ENCODE measurements at places on chromosomes 16 and 17.

DNA sequence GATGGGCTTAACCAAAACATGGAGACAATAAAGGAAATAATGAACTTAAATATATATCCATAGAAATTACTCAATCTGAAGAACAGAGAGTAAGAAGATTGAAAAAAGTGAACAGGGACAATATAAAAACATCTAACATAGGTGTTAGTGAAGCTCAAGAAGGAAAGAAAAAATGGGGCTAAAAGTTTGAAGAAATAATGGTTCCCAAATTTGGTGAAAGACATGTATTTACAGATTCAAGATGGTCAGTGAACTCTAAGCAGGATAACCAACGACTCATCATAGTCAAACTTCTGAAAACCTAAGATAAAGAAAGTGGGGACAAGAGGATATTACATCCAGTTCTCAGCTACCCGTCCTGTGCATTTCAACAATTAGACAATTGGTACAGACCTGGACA lies 22.6 kb downstream of the SDK2 start:
- no peak for DNase-seq

DNA sequence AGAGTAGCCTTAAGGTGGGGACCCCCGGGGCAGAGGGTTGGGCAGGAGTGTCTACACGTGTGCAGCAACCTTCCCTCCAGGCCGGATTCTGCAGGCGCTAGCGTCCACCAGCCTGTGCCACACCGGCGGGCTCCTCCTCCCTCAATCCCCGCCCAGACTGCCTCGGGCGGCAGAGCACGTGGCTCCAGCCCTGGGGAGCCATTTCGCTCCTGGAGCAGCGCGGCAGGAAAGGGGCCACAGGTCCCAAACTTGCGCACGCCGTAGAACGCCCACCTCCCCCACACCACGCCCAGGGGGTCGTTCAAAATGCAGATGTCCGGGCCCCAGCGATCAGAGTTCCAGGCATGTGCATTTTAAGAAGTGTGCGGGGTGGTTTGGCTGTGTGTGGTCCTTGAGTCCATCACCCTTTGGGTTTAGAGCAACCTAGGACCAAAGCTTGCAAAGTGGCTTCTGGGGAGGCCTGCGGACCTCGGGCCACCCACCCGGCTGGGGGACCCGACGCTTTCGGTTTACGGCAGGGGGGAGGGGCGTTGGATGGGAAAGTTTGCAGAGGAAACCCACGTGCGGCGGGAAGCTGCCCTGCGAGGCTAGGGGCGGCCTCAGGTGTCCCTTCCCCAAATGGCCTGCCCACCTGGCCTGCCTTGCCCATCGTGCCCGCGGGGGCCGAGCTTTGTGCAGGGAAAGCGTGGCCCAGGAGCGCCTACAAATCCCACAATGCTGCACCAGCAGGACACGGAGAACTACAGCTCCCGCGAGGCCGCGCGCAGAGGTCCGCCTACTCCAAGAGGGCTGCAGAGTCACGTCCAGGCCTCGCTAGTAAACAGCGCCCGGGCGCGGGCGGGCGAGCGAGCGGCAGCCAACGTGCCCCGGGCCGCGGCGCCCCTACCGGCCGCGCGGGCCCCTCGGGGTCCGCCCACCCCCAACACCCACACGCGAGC lies 1.4 kb downstream of the TFAP4 start:
- DNase-seq: peak; percentile 93

- peak; percentile 64 for DNase-seq
Observed at GRCh38 chr16:28935924-28936783, 4.4 kb downstream of the CD19 start.

- DNase-seq: no peak
Observed at GRCh38 chr17:42818379-42818778, 5.7 kb downstream of the BECN1 start.

- DNase-seq: no peak
Observed at GRCh38 chr17:39676198-39676819, 8.1 kb downstream of the PNMT start.

GRCh38 chr17:61551255-61551742 lies 39.7 kb downstream of the NACA2 start:
- DNase-seq: peak; percentile 8

GRCh38 chr17:32831223-32831622 lies 45.7 kb downstream of the MYO1D start:
- DNase-seq: no peak
